ENCODE measurements at places on chromosomes 1 and 21.

GRCh38 chr1:30437059-30437576 lies 286.3 kb downstream of the MATN1 start:
- DNase-seq: no peak

DNA sequence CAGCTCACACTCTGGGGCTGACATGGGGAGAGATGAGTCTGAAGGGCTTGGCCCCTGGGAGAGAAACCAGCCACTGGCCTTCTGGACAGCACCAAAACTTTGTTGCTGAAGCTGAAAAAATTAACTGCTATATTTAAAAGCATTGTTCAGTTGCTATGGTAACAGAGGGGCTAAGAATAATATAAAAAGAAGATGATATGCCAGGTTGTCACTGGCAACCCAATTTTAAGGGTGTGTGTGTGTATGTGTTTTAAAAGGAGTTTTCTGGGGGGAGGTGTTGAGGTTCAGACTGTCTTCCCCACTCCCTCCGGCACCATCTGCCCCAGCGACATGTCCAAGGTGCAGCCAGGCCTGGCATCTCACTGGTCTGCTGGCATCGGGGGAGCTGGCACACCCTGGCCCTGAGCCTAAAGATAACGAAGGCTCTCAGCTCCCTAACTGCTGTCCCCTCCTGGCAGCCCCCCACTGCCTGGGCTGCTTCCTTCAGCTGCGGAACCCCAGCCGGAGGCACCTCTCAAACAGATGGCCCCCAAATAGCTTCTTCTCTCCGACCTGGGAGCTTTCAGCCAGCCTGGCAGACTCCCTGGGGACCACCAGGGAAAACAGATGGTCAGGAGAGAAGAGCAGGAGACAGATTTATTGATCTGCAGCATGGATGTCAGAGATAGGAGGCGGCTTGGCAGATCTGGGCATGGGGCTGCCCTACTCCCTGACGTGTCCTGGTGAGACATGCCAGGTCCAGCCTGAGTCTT lies 203.9 kb downstream of the HIVEP3 start:
- DNase-seq: no peak

DNA sequence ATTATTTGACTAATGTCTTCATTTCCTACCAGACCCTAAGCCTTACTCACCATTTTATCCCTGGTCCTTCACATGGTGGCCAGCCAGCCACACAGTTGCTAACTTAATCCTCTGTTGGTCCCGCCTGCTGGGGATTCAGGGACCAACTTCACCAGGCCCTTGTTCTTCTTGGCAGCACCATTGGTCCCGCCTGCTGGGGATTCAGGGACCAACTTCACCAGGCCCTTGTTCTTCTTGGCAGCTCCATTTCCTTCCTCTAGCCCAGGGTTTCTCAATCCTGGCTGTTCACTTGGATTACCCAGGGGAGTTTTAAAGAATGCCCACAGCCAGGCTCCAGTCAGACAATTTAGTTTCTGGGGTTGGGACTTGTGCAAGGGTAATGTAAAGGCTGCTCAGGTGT lies 233.1 kb upstream of the CSF3R start:
- no peak for DNase-seq

DNA sequence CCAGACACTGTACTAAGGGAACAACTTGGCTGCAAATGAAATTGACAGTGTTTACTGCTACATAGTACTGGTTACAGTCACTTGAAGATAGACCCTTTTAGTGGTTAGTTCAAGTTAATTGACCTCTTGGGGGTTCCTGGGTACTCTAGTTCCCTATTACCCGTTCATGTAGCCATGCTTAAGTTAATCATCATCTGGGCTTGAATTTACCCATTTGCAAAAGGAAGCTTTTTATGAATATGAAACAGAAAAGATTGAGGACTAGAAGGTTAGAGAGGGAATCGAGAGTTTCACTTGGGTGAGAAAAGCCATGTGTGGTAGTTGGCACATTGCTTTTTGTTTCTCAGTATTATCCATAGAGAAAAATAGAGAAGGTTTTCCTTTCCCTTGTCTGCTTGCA lies 2.7 kb downstream of the MIA3 start:
- DNase-seq: no peak

GRCh38 chr1:199843861-199844260 lies 183.6 kb upstream of the NR5A2 start:
- DNase-seq: no peak

- no peak for DNase-seq
Observed at GRCh38 chr1:2789164-2789985, 12.1 kb downstream of the TTC34 start.

- DNase-seq: no peak
Observed at GRCh38 chr1:115324649-115325420, 13.2 kb downstream of the NGF start.

- DNase-seq: no peak
Observed at GRCh38 chr1:234980645-234981396, 147.8 kb downstream of the TOMM20 start.

GRCh38 chr1:110062612-110063011 lies 7.9 kb downstream of the ALX3 start:
- DNase-seq: no peak

DNA sequence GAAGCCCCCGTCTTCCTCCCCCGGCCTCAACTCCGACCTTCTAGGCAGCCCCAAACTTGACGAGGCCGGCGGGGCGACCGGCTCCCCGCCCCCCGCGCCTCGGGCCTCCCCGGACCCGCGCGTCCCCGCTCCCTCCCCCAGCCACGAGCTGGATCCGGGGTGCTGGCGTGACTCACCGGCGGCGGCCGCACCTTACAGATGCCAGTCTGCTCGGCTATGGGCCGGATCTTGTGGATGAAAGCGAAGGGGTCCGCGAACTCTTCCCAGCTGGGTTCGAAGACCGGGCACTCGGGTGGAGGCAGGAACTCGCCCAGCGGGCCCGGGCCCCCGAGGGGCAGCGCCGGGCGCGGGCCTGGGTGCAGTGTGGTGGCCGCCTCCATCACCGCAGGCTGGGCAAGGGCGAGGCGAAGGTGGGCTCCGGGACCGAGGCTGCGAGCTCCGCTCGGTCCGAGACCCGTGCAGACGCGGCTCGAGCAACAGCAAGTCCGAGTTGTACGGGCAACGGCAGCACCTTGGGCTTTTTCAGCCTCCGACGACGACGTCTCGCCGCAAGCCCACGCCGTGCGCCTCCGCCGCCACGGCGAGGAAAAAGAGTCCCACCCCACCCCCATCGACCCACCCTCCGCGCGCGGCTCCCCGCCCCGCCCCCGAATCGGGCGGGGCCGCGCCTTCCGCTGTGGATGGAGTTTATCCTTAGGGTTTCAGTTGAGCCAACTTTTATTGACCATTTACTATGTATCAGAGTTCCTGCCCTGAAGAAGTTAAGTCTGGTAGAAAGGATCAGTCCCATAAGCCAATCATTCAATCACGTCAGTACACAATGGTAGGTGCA lies at the start of gene KDM5B:
TSS of gene KDM5B (minus strand) at position 496 of the 832 bp plus-strand sequence. CDS start at position 380, 116 bp downstream.
- peak; percentile 26 for DNase-seq

GRCh38 chr1:44784094-44785028 lies 3.6 kb downstream of the BEST4 start:
- no peak for DNase-seq

DNA sequence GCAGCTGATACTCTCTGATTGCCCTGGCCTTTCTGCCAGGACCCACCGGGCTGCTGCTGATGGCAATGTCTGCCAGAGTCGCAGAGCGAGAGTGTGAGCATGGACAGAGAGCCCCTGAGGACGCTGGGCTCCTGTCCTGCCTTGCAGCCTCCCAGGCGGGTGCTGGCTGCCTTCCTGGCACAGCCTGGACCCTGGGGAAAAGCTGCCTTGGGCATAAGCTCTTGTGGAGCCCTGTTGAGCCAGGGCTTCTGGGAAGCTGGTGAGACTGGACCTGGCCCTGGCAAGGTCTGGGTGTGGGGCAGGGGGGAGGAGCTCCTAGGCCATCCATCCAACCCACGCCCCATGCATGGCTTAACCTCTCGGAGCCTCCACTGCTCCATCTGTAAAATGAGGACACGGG lies 105.8 kb upstream of the WNT4 start:
- DNase-seq: no peak

- DNase-seq: no peak
Observed at GRCh38 chr1:101200513-101200912, 36.3 kb upstream of the S1PR1 start.

GRCh38 chr1:78079580-78079979 lies 33.8 kb downstream of the GIPC2 start:
- DNase-seq: no peak

GRCh38 chr1:28309702-28310101 lies 19.1 kb upstream of the MED18 start:
- no peak for DNase-seq

DNA sequence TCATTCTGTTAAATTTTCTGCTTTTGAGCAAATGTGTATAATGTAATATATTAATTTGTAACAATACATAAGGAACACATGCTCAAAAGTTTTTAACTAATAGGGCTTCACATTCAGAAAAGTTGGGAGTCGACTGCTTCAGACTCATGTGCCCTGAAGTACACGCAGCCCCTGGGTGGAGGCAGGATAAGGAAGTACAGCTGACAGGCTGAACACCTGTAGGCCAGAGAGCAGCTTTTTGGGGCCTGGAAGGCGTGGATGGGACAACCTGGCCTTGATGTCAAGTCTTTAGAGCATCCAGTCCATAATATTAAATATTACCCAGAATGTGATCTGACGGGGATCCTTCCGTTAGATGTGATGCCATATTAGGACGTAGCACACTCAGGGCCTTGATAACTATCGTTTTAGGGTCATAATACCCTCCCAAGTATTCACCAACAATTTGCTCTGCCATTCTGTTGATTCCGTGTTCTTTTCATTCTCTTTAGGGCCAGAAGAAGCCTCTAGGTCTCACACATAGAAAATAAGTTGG lies 485.2 kb downstream of the SIPA1L2 start:
- DNase-seq: no peak

GRCh38 chr1:199778324-199778955 lies 249.1 kb upstream of the NR5A2 start:
- no peak for DNase-seq
